ENCODE measurements at places on chromosomes 7 and 10.

- no peak for DNase-seq
Measured at GRCh38 chr7:32241636-32242035, 171.4 kb upstream of the PDE1C start.

DNA sequence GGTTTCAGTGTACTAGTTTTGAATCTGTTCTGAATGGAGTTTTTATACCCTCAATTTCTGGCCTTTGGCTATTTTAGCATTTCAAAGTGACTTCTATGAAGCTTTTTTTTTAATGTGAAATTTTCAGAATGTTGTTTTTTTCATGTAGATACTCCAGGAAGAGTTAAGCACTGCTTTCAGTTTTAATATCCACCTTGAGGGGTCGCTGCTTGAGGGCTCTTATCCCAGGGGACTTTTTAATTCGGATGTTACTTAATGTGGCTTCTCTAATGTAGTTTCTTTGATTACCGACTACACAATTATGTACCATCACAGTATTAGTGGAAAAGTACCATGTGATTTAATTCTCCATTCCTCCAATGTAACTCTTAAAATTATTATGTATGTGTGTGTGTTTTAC lies 5.2 kb downstream of the IFIT5 start:
- DNase-seq = no peak

- peak; percentile 18 for DNase-seq
Measured at GRCh38 chr10:113854761-113855588, 514 bp downstream of the NHLRC2 start.

DNA sequence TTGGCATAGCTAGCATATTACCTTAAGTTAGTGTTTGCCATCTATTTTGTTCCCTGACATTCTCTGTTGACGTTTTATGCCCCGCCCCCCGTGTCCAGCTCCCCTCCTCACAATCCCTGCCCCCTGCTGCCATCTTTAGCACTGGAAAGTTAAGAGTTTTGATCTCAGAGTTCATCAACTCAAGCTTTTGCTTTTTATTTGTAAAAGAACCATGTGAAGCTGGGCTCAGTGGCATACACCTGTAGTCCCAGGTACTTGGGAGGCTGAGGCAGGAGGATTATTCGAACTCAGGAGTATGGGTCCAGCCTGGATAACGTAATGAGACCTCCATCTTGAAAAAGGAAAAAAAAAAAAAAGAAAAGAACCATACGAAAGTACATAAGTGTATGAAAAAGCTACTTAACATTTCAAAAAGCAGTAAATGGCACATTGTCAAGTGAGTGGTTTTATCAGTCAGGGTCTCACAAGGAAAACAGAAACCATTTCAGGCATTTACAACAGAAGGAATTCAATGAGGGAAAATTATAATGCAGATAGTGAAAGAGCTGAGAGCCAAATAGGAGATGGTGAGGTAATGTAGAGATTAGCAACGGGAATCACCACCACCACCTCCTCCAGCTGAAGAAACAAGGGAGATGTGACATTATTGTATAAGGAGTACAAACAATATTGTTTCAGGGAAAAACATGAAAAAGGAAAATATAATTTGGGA lies 64.9 kb downstream of the MCU start:
- DNase-seq = no peak

DNA sequence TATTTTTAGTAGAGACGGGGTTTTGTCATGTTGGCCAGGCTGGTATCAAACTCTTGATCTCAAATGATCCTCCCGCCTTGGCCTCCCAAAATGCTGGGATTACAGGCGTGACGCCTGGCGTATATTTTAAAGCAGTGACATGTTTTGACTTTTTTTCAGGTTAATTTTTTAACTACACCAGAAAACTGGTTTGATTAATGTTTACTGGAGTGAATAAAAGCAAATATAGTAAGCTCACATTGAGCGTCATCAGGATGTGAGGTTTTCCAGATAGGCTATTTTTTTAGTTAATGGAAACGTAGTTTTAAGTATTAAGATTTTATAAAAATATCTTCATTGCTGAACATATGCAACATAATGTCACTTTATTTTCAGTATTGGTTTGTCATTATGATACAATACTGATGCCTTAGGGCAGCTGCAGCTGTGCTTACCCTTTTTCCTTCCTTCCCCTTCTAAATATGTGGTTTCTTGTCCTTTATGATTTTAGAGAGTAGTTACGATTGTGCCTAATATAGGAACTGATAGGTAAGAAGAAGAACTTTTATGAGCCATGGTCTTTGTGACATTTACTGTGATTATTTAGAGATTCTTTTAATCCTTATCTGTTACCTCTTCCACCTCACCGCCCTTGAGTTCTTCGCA lies 37.3 kb downstream of the TMEM60 start:
- DNase-seq = no peak

GRCh38 chr7:20624666-20625385 lies 9.4 kb downstream of the ABCB5 start:
- no peak for DNase-seq

DNA sequence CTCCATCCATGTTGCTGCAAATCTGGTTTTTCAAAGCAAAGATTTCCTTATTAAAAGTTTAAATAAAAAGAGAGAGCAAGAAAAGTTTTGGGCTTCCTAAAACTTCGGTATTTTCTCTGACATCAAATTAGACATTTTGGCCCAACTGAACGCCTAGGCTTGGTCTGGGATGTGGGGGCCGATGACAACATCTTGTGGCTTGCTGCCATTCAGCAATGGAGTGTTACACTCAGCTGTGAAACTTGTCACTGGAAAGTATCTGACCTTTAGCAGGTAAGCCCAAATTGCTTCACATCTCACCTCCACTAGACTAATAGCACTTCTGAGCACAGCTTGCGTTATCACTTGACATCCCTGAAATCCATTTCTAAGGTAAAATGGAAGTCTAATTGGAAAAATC lies 320.6 kb downstream of the GATA3 start:
- no peak for DNase-seq

DNA sequence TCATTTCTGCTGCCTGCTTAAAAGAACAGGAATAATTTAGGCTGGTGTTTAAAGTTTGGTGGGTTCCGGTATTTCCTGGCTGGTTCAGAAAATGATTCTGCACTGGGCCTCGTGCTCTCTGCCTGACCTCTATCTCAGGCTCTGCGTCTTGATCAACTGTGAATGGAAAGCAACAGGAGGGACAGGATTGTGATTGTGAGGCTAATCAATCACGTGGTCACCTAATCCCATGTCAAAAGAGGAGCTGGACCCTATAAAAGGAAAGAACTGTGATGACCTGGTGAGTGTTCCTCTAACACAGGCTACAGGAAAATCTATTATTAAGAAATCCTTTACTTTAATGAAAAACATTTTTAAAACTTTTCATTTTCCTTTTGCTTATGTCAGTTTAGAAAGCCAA lies at the start of gene DHX32:
DHX32 (minus strand) TSS at position 101 of the 400 bp plus-strand sequence. CDS start 468 bp downstream, outside the sequence.
- DNase-seq = no peak

GRCh38 chr7:119228482-119228881 lies 1004.0 kb downstream of the ANKRD7 start:
- no peak for DNase-seq

DNA sequence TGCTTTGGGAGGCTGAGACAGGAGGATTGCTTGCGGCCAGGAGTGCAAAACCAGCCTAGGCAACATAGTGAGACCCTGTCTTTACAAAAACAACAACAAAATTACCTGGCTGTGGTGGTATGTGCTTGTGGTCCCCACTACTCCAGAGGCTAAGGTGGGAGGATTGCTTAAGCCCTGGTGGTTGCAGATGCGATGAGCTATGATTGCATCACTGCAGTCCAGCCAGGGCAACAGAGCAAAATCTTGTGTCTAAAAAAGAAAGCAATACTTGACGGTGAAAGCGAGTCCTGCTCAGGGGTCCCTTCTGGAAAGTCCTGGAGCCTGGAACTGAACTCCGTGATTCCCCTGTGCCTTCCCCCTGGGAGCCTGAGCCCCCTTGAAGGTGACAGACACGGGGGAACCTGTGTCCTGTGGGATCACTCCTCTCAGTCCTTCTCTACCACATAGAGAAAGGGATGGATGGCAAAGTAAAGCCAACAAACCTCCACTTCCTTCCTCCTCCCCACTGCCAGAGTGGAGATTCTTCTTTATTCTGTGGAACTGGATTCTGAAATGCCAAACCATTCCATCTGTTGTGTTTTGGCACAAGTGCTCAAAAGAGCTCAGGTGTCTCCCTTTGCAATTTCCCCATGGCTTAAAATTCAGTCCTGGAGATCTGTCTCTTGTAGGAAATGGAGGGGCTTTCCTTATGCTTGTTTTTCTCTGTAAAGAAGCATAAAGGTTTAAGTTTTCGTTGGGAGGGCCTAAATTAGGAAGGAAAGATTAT lies 50.6 kb downstream of the KIAA1217 start:
- DNase-seq = no peak

DNA sequence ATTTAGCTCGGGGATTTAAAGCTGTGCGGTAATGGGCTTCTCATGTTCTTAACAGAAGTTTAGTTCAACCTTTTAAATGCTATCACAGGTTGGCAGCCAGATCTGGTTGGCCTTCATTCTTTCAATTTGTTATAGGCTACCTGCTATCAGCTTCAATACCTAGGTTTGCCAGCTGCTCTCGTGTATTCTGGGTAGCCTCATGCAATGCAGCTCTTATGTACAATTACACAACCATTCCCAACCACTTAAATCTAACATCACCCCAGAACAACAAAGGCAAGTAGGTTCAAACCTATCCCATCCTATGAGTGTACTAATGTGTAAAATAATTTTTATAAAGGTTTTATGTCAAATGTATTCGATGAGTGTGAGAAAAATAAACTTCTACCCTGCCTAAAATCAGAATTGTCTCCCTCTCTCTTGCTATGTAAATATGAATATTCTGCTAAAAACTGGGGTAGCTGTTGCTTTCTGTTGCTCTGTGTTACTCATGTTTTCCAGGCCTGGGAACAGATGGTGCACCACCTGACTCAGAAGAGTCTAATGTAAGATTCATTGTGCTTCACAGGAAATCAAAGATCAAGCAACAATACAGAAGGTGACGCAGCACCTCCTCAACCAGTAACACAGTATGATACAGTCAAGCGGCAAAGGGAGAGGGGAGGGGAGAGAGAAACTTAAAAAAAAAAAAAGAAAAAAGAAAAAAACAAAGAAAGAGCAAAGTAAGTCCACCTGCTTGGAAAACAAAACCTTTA lies 188.6 kb downstream of the ETV1 start:
- DNase-seq = no peak

- DNase-seq = peak; percentile 54
Measured at GRCh38 chr7:55185941-55186609, 167.3 kb downstream of the EGFR start.

GRCh38 chr10:72875250-72876055 lies 18.1 kb upstream of the OIT3 start:
- DNase-seq = no peak

DNA sequence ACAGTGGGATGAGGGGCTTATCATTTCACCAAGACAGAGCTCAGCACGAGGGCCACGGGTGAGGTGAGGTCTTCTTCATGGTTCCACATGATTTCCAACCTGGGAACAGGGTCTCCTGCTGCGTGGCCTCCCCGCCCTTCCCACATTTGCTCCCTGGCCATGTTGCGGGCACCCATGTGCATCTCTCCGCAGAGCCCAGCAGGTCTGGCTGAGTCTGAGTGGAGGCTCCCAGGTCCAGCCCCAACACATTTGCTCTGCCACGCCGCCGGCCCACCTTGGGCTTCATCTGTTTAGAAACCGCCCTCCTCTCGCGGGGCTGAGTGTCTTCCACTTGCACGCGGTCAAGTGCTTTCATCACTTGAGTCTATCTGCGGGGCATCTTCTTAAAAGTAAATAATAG lies 14.8 kb upstream of the PRKAR1B start:
- no peak for DNase-seq

DNA sequence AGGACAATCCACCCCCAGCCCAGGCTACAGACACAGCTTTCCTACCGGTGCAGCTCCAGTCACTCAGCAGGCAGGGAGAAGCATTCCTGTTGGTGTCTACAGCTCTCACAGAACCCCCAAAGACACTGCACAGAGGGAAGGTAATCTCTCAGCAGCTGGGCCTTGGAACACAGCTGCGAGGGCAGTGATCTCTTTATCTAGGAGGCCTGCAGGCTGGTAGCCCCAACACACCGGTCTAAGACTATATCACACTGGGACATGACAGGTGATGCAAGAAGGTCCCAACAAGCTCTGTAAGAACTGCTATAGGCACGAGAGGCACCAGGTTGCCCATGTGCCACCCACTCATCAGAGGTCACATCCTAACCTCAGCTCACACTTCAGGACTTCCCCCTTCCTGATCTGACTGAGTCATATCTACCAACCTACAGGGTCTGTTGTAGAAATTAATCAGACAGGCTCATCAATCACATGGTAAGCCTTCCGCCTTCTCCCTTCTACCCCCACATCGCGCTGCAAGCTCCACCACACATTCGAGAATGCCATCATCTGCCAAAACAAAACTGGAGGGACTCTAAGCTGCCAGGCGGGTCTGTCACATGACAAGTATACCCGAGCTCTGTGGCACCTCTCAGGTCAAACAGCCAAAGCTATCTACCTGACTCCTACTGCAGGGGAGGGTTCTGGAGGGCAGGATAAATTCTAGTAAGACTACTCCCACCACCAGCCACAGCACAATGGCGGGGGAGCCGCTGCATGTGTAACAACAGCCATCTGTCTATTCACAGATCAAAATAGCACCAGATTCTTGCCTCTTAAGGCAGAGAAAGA lies 26.1 kb downstream of the FAM53B start:
- no peak for DNase-seq

- peak; percentile 14 for DNase-seq
Measured at GRCh38 chr10:46282842-46283574, 3.8 kb upstream of the ANTXRL start.

DNA sequence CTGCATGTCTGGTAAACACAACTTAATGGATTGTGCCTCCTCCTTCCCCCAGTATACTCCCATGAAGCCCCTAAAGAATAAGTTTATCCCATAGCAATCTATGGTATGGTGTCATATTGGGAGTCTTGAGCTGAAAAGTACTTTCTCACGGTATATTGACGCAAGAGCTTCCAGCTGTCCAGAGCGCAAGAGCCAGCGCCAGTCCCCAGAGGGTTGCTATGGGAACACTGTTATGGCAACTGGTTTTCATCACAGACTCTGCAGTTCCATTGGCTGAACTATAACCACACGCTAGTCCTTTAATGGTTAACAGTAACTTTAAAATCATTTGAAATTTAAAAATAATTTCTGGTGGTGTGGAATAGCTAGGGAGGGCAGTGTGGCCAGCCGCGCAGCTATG lies 46.9 kb downstream of the PRPF18 start:
- DNase-seq = no peak

DNA sequence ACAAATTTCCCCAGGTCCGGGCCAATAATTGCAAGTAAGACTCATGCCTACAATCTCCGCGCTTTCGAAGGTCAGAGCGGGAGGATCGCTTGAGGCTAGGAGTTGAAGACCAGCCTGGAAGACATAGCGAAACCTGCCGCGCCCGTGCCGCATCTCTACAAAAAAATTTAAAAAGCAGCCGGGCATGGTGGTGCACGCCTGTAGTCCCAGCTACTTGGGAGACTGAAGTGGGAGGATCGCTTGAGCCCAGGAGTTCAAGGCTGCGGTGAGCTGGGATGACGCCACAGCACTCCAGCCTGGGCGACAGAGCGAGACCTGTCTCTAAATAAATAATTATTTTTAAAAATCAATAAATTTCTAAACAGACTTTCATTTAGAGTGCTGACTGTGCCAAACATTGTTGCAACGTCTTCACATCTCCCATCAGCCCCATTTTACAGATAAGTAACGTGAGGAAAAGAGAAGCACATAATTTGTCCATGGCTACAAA lies 494 bp upstream of the CFAP43 start:
- DNase-seq = no peak

GRCh38 chr10:119161680-119162451 lies 3.6 kb downstream of the SFXN4 start:
- DNase-seq = no peak
